ENCODE measurements at places on chromosomes 11 and 22. TPM values are rescaled to one million over a fixed set of nuclear protein-coding genes. Genes with fewer than 3 reads are reported as not detected.

The LRRC51 gene
- polyA plus RNA-seq = 35.1 TPM

The SCGB1A1 gene
- polyA plus RNA-seq = not detected

The PNPLA5 gene
- 0.04 TPM for polyA plus RNA-seq

The RBMXL2 gene
- 0.07 TPM for polyA plus RNA-seq

The DEFB131B gene
- 2.0 TPM for polyA plus RNA-seq

Measured in renal pelvis (tissue), 12 donors.